Cardiac fibroblast (primary cell): ENCODE measurements at places on chromosomes 6 and 20.

- DNase-seq: no peak
These were observed 25.5 kb upstream of the PLCB4 start for GRCh38 chr20:9043364-9043763.

DNA sequence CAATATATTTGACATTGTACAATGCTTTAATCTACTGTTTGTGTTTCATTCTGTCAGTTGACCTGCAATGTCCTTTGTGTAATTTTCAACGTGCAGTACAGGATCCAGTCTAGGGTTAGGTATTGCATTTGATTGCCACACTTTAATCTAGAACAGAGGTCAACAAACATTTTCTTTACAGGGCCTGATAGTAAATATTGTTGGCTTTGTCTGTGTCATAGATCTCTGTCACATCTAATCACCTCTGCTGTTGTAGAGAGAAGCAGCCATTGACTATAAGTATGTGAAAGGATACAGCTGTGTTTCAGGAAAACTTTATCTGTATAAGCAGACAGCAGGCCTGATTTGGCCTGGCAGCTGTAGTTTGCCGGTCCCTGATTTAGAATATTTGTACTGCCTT lies 39.3 kb downstream of the ATRN start:
- peak; percentile 4 for DNase-seq

GRCh38 chr6:7000825-7001777 lies 106.7 kb upstream of the RREB1 start:
- DNase-seq: no peak

- no peak for DNase-seq
These were observed 994.7 kb upstream of the EPHA7 start for GRCh38 chr6:94414041-94414440.

DNA sequence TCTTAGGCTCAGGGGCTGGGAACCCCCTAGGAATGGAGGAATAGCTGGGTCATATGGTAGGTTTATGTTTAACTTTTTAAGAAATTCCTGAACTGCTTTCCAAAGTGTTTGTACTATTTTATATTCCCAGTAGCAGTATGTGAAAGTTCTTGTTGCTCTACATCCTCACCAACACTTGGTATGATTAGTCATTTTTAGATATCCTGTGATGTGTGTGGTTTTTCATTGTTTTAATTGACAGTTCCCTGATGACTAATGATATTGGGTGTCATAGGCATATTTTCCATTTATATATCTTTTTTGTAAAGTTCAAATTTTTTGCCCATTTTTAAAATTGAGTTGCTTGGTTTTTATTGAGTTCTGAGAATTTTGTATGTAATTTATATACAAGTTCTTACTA lies 72.3 kb downstream of the SLC16A10 start:
- DNase-seq: no peak

- DNase-seq: no peak
These were observed 19.2 kb upstream of the BTN3A2 start for GRCh38 chr6:26345832-26346231.

GRCh38 chr20:38460040-38460623 lies 12.5 kb upstream of the RALGAPB start:
- peak; percentile 92 for DNase-seq

GRCh38 chr20:41011551-41012067 lies 17.0 kb upstream of the TOP1 start:
- no peak for DNase-seq

- no peak for DNase-seq
These were observed 48.1 kb upstream of the MC3R start for GRCh38 chr20:56200456-56200855.

DNA sequence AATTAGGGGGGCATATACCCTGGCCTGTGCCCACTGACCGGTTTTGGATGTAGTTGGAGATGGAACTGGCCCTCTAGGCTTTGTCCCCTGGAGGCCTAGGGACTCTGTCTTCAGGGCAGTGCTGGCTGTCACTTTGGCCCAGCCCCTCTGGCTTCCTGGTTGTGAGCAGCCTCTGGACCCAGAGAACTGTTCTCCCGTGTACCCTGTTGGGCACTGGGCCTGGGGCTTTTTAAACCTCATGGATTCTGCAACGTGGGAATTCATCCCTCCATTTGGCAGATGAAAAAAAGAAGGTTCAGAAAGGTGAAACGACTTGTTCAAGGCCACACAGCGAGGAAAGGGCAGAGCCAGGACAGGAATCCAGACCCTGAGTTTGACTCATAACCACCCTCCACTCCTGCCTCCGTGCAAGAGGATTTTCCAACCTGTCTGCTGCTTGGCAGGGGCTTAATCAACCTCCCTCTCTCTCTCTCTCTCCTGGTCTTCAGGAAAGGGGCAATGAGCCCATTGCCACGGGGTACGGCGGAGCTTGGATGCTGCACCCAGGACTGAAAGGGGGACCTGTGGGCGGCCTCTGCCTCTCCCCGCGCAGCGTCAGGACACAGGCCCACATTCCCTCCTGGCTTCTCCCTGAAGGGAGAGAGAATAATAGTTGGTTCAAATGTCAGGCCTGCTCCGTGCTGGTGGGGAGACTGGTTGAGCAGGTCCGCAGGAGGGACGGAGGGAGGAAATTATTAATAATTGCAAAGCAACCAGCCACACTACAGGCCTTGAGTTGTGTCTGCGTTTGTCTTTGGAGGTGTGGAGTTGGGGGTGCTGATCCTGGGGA lies 56.0 kb downstream of the CEBPB start:
- no peak for DNase-seq

GRCh38 chr6:145009711-145010110 lies 724.6 kb downstream of the UTRN start:
- DNase-seq: no peak

- peak; percentile 25 for DNase-seq
These were observed 40.8 kb upstream of the GFOD1 start for GRCh38 chr6:13528232-13528631.

GRCh38 chr6:9515633-9516606 lies 899.0 kb downstream of the TFAP2A start:
- DNase-seq: peak; percentile 78

- DNase-seq: no peak
These were observed 947.4 kb upstream of the CITED2 start for GRCh38 chr6:140321891-140322290.

- no peak for DNase-seq
These were observed 10.2 kb downstream of the SENP6 start for GRCh38 chr6:75611702-75612375.

- no peak for DNase-seq
These were observed 129.5 kb upstream of the GGTLC1 start for GRCh38 chr20:24118034-24118433.

- DNase-seq: no peak
These were observed 26.5 kb upstream of the PPP1R14C start for GRCh38 chr6:150116200-150116800.

DNA sequence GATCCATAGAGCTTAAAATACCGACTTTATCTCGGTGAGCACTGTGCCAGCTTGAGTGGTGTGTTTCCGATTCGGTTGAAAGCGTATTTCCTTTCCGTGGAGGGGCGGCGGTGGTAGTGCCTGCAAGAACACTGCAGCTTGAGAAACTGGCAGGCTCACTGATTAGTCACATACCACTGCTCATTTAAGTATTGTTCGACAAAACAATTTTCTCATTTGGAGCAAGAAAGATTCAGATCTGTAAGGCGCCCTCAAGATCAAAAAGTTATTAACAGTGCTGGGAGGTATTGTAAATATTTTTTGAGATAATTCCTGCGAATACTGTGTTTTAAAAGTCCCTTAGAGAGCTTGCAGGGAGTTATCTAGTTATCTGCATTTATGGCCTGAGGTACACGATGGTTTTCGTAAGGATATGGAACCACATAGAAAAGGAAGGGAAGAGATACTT lies 1.3 kb downstream of the MAPK14 start:
- peak; percentile 91 for DNase-seq

- peak; percentile 62 for DNase-seq
These were observed 10.4 kb downstream of the TRIM31 start for GRCh38 chr6:30102414-30102969.

DNA sequence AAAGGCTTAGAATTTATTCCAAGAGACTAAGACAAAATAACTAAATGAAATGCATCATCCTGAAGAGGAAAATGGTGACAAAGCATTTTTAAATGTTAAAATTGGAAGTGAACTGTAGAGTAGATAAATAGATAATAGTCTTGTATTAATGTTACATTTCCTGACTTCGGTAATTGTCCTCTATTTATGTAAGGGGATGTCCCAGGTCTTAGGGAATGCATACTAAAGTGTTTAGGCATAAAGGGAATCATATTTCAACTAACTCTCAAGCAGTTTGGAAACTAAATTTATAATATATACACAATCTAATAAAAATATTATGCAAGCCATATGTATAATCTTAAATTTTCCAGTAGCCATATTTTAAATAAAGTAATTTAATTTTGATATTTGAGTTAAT lies 159.3 kb downstream of the WDR27 start:
- DNase-seq: no peak

DNA sequence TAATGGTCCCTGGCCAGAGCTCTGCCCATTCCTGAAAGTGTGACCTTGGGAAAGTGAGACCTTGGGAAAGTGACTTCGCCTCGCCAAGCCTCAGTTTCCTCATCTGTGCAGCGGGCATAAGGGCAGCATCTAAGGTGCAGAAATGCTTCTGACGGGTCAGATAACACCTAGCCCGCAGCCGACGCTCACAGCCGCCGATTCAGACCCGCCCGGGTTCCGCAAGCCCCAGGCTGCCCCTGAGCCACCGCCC lies 486 bp downstream of the FKBP1A start:
- no peak for DNase-seq

DNA sequence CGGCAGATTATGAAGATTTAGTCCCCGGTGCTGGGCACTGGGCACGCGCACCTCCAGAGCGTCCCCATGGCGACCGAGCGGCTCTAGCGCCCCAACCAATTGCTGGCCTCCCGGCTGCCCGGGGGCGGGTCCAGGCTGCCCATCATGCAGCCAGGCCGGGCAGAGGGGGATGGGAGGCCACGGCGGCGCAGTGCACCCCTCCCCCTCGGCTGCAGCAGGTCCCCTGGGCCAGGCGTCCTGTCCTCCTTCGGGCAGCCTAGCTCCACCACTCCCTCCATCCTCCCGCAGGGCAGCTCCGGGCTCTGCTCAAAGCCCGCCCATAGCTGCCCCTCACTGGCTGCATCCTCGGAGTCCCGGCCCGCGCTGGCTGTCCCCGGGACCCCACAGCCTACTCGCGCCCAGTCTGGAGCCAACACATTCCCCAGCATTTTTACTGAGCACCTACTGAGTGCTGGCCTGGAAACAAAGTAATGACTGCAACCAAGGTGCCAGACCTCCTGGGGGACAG lies 99.4 kb downstream of the ASXL1 start:
- peak; percentile 63 for DNase-seq

GRCh38 chr20:38751360-38751976 lies 3.2 kb downstream of the ACTR5 start:
- peak; percentile 62 for DNase-seq

DNA sequence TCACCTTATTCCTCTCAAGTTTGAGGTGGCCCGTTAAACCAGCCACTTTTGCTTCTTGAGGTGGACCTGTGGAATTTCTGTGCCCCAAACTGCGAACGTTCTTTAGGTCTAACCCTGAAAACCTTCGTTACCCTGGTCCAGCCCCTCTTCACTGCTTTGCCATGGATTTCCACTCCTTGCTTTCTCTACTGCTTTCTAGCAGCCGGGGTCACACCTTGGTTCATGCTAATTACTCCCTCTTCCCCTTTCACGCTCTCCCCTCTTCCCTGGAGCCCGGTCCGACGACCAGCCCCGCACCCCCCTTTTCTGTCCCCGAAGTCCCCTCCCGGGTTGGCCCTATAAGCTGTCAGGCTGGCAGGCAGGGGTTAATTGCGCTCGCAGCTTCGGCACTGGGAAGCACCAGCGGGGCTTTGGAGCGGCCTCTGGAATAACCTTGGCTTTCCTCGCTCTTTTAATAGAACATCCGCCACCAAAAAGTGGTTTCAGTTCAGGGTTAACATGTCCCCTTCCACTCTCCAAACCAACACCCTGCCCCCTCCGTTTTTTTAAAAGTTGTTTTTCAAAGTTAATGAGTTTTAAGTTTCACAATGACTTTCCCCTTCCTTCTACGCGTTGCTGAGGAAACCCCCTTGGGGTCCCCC lies 1.4 kb upstream of the HIVEP1 start:
- no peak for DNase-seq

GRCh38 chr6:85703406-85703805 lies 60.7 kb upstream of the SYNCRIP start:
- DNase-seq: no peak

- DNase-seq: no peak
These were observed 237.8 kb downstream of the LY86 start for GRCh38 chr6:6826095-6826901.

DNA sequence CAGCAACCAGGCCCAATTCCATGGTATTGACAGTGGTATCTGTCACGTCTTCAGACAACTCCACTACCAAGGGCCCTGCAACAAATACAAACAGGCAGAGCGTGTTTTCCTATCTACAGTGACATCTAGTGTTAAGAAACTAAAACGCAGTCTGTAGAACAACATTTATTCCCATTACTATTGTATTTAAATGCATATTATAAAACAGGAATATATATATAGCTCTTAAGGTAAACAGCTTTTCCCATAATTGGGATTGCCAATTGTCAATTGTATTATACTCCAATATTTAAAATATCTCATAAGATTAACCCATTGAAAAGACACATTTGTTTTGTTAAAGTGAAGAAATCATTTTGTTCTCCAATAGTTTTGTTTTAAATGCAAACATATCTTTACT lies 97.2 kb downstream of the KIF16B start:
- peak; percentile 73 for DNase-seq

- peak; percentile 47 for DNase-seq
These were observed 47.8 kb downstream of the GMPR start for GRCh38 chr6:16286151-16286522.
